Right lung (tissue), 10 donors: ENCODE measurements at places on chromosomes 13 and 19.

DNA sequence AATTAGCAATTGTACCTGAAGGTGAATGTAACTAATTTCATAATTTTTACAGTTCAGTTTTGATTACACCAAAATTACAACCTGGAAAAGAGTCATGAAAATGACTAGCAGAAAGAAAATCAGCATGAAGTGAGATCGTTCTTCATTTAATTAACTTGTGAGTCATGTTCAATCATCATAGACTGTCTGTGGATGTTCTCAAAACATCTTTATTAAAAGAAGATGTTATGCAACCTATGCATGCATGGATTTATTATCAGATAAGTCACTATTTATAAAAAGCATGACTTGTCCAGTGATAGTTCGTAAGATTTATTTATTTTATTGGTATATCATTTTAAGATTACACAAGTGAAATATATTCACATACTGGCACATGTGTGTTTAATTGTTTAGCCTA lies 245.9 kb downstream of the ITGBL1 start:
- DNase-seq, result no peak

- DNase-seq, result no peak
These were observed 101.7 kb upstream of the SOX21 start for GRCh38 chr13:94813920-94814475.

DNA sequence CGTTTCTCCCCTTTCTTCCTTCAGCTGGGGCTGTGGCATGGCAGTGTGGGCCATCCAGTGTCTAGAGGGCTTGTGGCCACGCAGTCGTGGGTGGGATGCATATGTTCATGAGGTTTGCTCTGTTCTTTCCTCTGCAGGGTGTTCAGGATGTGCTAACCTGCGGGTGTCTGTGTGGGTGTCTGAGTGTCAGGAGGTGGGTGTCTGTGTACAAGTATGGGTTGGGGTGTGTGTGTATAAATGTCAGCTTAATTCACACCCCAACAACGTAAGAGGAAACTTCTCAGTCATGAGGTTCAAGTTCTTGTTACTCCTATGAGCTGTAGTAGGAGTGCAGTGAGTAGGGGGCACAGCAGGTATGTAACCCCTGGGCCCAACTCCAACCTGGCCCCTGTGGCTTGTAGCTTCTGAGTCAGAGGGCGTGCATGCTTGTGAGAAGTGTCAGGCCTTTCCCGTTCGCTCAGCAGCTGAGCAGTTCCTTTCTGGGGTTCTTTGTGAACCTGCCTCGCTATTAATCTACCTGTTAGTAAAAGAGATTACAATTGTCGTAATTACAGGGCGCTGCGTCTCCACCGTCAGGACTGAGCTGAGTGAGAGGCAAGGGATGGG lies 49.1 kb downstream of the NFIX start:
- no peak for DNase-seq

DNA sequence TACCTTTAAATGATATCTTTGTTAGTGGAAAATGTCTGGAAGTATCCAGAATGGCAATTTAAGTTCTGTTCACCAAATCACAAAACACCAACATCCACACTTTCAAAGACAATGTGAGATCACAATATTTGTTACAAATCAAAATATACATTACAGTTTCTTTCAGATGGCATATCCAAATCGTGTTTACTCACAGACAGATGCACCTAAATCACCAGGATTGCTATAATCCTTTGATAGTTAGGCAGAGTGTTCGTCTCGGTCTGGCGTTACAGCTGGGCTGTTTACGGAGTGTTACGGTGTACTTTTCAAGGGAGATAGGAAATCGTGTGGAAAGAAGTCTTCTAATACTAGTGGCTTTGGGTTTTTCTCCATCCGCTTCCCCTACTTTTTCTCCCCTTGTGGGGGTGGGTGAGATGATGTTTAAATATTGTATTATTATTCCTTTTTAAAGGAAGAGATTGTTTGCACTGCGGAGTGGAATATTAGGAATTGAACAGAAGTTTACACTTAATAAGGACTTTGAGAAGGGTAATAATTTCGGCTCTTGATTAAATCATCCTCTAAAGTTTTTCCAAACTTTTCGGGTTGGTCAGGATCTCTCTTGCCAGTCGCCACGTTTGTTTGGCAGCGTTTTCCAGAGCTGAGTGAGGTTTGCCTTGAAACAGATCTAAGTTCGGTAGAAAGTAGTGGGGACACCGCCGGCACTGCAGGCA lies 1.8 kb downstream of the MAB21L1 start:
- DNase-seq, result no peak

DNA sequence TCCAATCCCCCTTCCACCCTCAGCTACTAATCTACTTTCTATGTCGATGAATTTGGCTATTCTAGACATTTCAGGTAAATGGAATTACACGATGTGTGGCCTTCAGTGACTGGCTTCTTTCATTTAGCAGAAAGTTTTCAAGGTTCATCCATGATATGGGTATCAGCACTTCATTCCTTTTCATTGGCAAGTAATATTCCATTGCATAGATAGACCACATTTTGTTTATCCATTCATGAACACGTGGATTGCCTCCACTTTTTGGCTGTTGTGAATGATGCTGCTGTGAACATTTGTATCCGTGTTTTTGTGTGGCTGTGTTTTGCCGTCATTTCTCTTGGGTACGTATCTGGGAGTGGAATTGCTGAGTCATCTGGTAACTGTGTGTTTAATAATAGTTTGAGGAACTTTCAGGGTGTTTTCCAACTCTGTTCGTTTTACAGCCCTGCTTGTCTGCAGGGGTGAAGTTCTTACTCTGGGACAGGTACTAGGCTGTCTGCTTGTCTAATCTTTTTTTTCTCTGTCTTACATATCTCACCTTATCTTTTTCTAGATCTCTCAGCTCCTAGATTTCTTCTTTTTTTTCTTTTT lies 32.5 kb downstream of the MARK4 start:
- DNase-seq, result no peak

DNA sequence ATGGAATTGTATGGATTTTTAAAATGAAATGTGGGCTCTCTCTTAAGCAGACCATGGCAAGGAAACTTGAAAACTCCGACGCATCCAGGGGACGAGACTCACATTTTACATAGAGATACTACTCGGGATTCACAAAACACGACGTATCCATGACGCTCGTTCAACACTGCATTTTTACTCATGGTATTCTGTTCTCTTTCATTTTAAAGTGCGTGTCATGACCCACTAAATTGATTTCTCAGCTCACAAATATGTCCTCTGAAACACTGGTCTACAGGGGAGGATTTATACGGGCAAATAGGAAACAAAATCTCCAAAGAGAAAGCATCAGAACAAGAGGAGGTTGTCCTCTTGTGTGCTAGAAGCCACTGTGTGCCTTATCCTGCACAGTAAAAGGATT lies 523.5 kb downstream of the MYO16 start:
- DNase-seq, result no peak

DNA sequence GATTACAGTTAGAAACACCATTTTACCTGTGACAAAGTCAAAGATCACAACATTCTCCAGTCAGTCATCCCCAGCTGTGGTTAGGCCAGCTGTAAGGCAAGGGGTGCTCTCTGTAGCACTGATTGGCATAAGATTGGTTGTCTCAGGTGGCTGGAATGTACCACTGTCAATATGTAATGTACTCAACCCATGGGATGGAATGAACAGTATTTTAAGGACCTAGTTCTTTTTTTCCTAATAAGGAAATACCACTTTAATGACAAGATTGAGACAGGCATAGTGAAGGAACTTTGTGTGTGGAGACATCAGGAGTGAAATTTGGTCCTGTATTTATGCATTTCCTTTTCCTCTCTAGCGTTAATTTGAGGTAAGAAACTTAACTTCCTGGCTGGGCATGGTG lies 310.7 kb downstream of the ITGBL1 start:
- DNase-seq, result no peak

GRCh38 chr13:29318741-29319140 lies 276.7 kb downstream of the SLC7A1 start:
- DNase-seq, result no peak

DNA sequence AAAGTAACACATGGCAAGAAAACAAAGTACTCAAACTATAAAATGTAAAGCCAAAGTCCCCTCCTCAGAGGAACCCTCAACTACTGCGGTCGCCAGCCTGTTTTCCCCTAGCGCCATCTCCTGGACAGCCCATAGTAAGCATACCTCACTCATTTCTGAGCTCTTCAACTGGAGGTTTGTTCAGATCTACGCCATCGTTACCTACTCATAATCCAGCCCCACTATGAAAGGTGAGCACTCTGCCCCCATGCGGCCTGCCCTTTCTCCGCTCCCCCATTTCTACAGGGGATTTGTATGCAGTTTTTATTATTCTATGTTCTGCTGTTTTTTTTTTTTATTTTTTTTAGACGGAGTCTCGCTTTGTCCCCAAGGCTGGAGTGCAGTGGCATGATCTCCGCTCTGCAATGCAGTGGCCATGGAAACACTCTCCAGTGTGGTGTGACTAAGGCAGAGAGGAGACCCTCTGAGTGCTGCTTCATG lies 26.2 kb downstream of the OPA3 start:
- DNase-seq, result peak; percentile 13

DNA sequence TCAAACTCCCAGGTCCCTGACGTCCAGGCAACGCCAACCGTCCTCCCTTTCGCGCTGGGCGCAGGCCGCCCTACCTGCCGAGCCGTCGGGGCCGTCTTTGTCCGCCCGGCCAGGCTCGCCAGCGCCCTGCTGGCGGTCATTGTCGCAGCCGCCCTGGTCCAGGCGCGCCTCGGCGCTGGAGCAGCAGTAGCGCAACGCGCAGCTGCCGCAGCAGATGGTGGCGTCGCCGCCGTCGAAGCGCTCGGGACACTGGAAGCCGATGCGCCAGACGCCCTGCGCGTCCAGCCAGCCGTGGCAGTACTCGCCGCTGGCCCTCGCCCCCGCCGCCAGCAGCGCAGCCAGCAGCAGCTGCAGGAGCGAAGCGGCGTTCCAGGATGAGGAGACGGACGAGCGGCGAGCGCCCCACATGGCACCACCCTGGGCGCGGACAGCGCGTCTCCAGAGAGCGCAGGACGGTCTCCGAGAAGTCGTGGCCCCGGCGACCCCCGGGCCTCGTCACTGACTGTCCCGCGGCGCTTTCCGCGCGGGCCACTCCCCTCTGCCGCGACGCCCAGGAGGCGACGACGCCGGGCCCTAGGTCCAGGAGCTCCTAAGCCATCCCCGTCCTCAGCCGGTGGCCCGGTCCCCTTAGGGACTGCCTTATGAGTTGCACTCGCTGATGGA lies 1.1 kb downstream of the SHISA2 start:
- peak; percentile 48 for DNase-seq

DNA sequence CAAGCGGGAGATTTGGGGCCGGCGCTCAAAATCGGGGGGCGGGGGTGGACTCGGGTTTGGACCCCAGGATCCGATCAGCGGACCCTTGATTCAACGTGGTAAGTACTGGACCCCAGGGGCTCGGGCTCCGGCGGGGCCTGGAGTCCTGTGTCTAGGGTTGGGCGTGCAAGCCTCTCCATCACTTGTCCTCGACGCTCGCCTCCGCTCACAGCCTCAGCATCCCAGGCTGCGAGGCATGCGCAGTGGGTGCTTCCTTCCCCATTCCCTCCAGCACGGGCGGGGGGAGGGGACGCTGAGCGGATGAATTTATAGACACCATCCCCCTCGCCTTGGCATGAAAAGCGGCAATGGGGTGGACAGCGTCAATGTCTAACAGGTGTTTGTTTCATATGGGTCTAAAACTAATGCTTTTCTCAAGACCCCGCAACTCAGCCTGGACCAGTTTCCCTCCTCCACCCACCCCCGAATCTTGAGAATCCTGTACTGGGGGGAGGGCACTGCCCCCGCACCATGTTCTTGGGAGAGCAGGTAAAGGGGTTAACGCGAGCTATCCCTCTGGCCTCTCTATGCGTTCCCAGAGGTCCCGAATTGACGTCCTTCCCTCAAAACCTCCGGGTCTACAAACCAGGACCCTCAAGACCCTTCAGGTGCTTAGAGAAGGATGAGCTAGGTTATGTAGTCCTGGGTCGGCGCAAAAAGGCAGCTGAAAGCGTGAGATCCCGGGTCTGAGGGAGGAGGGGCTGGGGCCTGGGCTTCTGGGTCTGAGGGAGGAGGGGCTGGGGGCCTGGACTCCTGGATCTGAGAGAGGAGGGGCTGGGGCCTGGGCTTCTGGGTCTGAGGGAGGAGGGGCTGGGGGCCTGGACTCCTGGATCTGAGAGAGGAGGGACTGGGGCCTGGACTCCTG lies 579 bp downstream of the CPT1C start:
- peak; percentile 57 for DNase-seq

DNA sequence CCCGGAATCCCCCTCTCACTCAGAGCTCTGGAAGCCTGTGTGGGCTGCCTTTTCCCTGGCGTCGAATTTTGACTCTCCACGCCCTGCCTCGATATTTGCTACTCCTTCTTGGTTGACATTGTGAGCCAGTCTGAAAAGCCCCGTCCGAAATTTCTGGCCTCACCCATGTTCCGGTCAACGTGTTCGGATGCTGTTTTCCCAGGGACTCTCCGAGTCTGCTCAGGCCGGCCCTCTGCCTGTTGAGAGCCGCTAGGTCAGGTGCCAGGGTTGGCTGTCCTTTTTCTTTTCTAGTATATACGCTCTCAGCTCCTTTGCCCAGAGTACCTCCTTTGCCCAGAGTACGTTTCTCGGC lies 6.8 kb upstream of the DGKH start:
- peak; percentile 43 for DNase-seq

DNA sequence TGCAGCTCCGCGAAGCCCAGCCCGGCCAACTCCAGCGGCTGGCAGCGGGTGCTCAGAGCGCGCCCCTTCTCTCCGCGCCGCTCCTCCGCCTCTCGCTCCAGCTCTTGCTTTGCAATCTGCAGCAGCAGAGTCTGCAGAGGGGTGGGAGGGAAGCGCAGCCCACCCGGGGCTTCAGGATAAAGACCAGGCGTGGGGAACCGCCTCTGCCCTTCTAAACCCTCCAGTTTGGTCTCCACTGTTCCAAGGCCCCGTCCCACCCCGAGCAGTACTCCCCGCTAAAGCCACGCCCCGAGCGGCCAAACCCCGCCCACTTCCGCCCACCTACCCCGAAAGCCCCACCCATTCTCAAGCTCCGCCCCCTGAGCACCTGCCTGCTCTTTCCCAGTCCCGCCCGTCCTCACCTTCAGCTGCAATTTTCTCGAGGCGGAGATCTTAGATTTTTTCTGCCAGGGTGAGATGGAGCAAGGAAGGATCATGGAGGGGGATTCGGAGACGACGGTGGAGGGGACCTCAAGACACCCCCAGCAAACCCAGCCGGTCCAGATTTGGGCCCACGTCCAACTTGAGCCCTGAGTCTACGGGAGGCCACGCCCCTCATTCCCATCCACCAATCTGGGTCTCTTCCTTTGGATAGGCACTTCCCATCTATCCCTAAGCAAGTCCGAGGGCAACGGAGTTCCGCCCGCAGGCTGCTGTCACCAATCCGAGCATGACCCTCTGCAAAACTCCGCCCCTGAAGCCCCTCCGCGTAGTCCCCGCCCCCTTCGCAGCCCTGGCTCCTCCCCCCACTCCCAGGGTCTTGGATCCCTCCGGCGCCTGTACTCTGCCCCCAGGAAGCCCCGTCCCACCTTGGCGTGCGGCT lies 1.1 kb downstream of the TNNI3 start:
- DNase-seq, result no peak

DNA sequence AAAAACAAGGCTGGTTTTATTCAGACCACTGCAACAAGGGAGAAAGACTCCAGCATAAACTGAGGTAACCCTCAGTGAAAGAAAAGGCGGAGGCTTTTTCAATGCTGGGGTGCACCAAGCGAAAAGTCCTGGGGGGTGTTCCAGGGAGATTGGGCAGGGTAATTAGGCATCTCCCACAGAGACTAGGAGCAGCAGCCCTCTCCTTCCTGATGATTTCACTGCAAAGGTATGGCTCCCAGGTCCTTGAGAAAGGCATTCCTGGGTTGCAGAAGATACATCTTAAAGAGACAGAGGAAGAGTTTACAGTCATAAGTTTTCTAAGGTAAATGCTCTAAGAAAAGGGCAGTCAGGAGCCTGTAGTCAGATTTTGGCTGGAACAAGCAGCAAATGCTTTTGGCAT lies 412.0 kb downstream of the FOXO1 start:
- DNase-seq, result no peak

- DNase-seq, result no peak
These were observed 71.8 kb downstream of the STARD13 start for GRCh38 chr13:33213797-33214196.
